ENCODE measurements at places on chromosomes 7 and 10.

DNA sequence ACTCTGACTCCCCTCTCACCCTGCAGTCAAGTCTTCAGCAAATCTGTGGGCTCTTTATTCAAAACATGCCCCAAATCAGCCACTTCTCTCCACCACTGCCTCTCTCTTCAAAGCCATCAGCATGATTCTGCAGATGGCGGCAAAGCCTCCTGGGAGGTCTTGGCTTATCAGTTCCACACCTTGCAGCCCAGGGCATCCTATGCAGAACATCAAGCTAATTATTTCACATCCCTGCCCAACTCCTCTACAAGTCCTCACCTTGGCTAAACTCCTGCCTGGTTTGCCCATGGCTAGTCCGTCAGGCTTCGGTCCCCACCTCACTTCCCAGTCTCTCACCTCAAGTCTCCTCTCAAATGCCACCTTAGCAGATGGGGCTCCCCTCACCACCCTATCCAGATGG, 70.2 kb downstream of the PIP4K2A start:
- no peak for DNase-seq

- DNase-seq, result no peak
These were observed 11.3 kb upstream of the SLC25A28 start for GRCh38 chr10:99631496-99631895.

DNA sequence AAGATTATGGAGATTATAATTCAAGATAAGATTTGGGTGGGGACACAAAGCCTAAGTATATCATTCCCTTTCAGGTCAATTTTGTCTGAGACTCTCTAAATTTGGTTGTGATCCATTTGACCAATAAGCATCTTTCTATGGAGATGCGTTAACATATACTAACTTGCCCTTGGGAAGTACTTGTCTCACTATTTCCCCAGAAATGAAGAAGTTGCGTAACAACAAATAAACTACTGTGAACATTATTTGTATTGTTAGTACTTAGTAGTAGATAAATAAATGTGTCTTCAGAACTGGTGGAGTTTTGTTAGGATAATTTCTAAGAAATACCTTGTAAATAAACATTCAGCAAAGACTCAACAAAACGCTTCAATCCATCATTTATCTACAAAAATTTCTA, 127.3 kb upstream of the LYZL2 start:
- DNase-seq, result no peak

- DNase-seq, result no peak
These were observed 724.5 kb downstream of the GRID1 start for GRCh38 chr10:85642082-85642420.

GRCh38 chr10:49178489-49179471, 9.4 kb downstream of the TMEM273 start:
- no peak for DNase-seq

DNA sequence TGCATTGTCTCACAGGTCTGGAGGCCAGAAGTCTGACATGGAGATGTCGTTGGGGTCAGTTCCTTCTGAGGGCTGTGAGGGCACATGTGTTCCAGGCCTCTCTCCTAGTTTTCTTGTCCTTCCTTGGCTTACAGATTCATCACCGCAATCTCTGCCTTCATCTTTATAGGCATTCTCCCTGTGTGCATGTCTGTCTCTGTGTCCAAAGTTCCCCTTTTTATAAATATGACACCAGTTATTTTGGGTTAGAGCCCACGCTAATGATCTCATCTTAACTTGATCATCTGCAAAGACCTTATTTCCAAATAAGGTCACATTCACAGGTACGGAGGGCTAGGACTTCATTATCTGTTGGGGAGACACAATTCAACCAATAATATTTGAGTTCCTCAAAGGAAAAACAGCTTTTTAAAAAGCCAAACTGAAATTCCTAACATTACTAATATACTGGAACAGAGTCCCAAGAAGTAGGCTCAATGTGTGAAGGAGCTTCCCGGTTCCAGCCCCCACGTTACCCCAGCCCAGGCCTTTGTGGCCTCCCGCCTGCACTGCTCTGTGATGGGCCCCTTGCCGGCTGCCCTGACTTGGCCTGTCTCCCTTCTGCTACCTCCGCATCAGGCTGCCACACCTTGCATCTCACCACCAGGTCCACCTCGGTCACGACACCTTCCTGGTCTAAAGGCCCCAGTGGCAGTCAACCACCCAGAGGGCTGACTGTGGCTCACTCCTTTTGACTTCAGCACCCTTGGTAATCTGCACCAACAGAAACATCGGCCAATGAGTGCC, 142.7 kb downstream of the KCNMA1 start:
- DNase-seq, result no peak

DNA sequence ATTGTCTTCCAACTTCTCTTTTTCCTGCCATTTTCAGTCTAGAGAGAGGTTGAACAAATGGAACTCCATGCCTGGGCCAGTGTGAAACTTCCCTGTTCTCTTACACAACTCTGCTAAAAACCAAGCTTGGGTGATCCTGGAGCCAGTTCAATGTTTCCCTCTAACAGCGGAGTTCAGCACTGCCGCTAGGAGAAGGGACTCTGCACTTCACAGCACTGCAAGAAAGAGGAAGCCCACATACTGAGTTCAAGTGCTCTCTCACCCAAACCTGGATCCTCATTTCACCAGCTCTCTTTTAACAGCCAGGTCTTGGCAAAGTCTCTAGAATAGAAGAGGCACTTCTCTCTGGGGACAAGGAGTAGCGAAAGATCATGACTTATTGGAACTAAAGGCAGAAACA, 18.8 kb downstream of the FOXI2 start:
- DNase-seq, result no peak

GRCh38 chr10:131948501-131948900, 33.2 kb downstream of the BNIP3 start:
- DNase-seq, result no peak

DNA sequence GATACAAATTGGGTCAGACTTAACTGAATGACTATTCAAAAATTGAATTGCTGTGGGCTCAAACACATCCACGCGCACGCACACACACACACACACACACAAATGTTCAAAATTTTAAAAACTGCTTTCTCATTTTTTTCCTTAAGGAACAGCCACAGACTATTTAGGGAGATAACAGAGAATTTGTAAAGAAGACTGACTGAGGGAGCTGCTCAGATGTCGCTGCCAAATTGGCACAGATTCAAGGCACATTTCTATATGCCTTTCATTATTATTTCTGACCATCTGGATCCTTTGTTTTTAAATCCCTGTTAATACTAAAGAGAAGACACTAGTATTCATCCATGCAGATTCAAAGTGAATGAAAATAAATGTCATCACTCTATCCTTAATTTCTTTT, 154.8 kb downstream of the DGKB start:
- DNase-seq, result no peak

Data from T-helper 22 cell (primary cell).